ENCODE measurements at places on chromosomes 6 and 20. TPM values are rescaled to one million over a fixed set of nuclear protein-coding genes. Genes with fewer than 3 reads are reported as not detected.

The LHFPL5 gene
- not detected for total RNA-seq

The TMEM239 gene
- total RNA-seq, result not detected

The LRFN2 gene
- not detected for total RNA-seq

The GPX5 gene
- total RNA-seq, result not detected

The GMPR gene
- total RNA-seq, result 6.7 TPM

The SLC17A3 gene
- total RNA-seq, result not detected

The PPP1R14C gene
- total RNA-seq, result not detected

The THBD gene
- under 0.01 TPM for total RNA-seq

The FAM83C gene
- total RNA-seq, result not detected

The LY6G5B gene
- total RNA-seq, result 2.2 TPM

The GABRR1 gene
- not detected for total RNA-seq

The SNHG17 gene
- 6.4 TPM for total RNA-seq

The SOX18 gene
- total RNA-seq, result not detected

The BEND3 gene
- total RNA-seq, result 1.8 TPM

- no peaks in the 10 kb centered on the region for H3K4me1 ChIP-seq
- H3K4me3 ChIP-seq, result no peak overlapping the region
- H3K36me3 ChIP-seq, result no peaks in the 10 kb centered on the region
- no peaks in the 10 kb centered on the region for H3K27me3 ChIP-seq
These were observed 41.2 kb upstream of the RNF146 start for GRCh38 chr6:127225497-127225896.

GRCh38 chr6:154583546-154584188 is 73.2 kb upstream of the CNKSR3 start:
- H3K36me3 ChIP-seq, result no peaks in the 10 kb centered on the region
- DNase-seq, result no peak
- H3K27ac ChIP-seq, result no peak overlapping the region
- H3K27me3 ChIP-seq, result no peaks in the 10 kb centered on the region
- H3K4me3 ChIP-seq, result no peak overlapping the region

GRCh38 chr6:43267619-43268354 is 24.5 kb downstream of the TTBK1 start:
- H3K4me3 ChIP-seq, result no peak overlapping the region
- no peak overlapping the region for H3K27ac ChIP-seq
- peaks cover 56% of the 10 kb centered on the region for H3K27me3 ChIP-seq
- no peaks in the 10 kb centered on the region for H3K36me3 ChIP-seq

DNA sequence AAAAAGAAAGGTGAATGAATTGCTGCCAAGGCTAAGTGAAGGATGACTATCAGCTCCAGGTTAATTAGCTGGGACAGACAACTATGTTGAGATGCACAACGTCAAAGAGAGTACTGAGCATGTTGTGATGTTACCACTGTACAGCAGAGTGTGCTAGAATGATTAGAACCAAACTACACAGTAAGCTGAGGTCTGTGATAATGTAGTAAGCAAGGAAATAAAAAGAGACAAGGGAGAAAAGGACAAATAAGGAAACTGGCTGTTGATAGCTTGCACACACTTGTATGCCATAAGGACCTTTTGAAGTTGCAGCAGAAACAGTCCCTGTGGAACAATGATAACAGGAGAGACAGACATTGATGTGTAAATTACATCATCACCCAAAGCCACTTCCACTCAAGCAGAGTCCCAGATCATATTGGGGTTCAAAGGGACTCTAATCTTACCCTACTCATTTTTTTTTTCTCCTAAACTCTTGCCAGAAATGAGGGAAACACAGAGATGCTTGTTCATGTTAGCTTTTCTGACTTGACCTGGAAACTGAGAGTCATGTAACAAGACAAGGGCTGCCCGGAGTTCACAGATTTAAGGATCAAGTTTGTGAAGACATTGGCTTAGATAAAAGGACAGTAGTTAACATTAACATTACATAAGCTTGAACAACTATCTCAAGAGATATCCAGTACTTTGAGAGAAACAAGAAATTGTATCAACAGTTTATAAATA is 189.9 kb downstream of the CENPW start:
- no peak overlapping the region for H3K4me3 ChIP-seq
- H3K4me1 ChIP-seq, result no peaks in the 10 kb centered on the region
- H3K36me3 ChIP-seq, result no peaks in the 10 kb centered on the region
- DNase-seq, result no peak
- H3K27ac ChIP-seq, result no peak overlapping the region

DNA sequence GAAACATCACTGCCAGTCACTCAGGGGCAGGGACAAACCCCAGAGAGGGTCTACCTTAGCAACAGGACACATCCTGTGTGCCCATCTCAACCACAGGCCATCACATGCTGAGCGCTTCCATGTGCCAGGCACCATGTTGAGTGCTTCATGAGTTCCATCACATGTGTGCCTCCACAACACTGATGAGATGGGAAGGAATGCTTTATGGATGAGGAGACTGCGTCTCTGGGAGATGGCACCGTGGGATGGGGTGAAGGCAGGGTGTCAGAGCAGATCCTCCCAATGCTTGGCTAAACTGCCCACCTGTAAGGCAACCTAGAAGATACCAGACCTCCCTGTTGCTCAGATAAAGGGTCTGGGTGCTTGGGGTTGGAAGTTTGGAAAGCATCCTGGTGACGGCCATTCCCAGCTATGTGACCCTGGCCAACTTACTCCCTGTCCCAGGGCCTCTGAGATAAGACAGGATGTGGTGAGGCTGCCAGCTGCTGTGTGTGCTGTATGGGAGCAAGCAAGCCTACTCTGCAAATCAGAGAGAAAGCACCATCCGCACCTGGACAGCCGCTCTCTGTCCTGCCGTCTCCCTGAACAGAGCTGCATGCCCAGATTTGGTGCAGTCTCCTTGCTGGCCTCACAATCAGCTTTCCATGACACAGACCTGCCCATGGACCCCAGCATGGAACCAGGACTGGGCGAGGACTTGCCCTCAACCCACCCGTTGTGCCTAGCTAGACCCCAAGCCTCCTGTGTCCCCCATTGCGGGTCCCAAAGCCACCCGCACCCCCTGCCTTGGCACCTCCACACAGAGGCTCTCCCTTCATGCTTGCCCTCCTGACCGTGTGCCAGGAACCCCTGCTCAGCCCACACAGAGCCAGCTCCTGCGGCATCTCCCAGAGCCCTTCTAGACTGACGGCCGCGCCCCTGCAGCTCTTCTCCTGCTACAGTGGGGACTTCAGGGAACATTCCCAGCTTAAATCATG is 143.7 kb downstream of the SYNDIG1 start:
- no peaks in the 10 kb centered on the region for H3K36me3 ChIP-seq
- H3K27me3 ChIP-seq, result peaks cover 17% of the 10 kb centered on the region
- peak; percentile 8 for DNase-seq
- no peaks in the 10 kb centered on the region for H3K4me1 ChIP-seq
- no peak overlapping the region for H3K27ac ChIP-seq
- no peak overlapping the region for H3K4me3 ChIP-seq

GRCh38 chr6:77587963-77588362 is 64.9 kb upstream of the MEI4 start:
- H3K4me3 ChIP-seq, result no peak overlapping the region
- no peaks in the 10 kb centered on the region for H3K4me1 ChIP-seq
- no peak for DNase-seq
- H3K36me3 ChIP-seq, result no peaks in the 10 kb centered on the region
- H3K27me3 ChIP-seq, result no peaks in the 10 kb centered on the region
- no peak overlapping the region for H3K27ac ChIP-seq

GRCh38 chr20:43963872-43964791 is 49.5 kb downstream of the TOX2 start:
- H3K4me3 ChIP-seq, result no peak overlapping the region
- no peaks in the 10 kb centered on the region for H3K36me3 ChIP-seq
- H3K4me1 ChIP-seq, result peaks cover 11% of the 10 kb centered on the region
- DNase-seq, result peak; percentile 49

GRCh38 chr6:44051515-44051914 is 75.7 kb downstream of the MRPL14 start:
- H3K4me1 ChIP-seq, result peaks cover 56% of the 10 kb centered on the region
- no peaks in the 10 kb centered on the region for H3K27me3 ChIP-seq
- no peaks in the 10 kb centered on the region for H3K36me3 ChIP-seq
- peak; percentile 90 for DNase-seq
- H3K4me3 ChIP-seq, result no peak overlapping the region

GRCh38 chr20:34570859-34571306 is 12.4 kb downstream of the MAP1LC3A start:
- peak; percentile 81 for DNase-seq
- H3K36me3 ChIP-seq, result 0 out of 2 replicates have a peak, but pooled peaks cover 1% of the 10 kb centered on the region
- no peaks in the 10 kb centered on the region for H3K27me3 ChIP-seq
- peaks cover 3% of the 10 kb centered on the region for H3K4me1 ChIP-seq
- no peak overlapping the region for H3K4me3 ChIP-seq
- H3K27ac ChIP-seq, result no peak overlapping the region

- no peak overlapping the region for H3K4me3 ChIP-seq
- peak overlapping the region; percentile 10 for H3K27ac ChIP-seq
- peaks cover 2% of the 10 kb centered on the region for H3K4me1 ChIP-seq
- peaks cover 26% of the 10 kb centered on the region for H3K36me3 ChIP-seq
These were observed 77.6 kb downstream of the PHACTR2 start for GRCh38 chr6:143755301-143755744.

GRCh38 chr6:11493974-11494373 is 43.6 kb upstream of the TMEM170B start:
- DNase-seq, result no peak
- H3K4me1 ChIP-seq, result peaks cover 5% of the 10 kb centered on the region
- H3K4me3 ChIP-seq, result no peak overlapping the region
- H3K36me3 ChIP-seq, result no peaks in the 10 kb centered on the region
- no peaks in the 10 kb centered on the region for H3K27me3 ChIP-seq

GRCh38 chr20:33793011-33793931 is 17.9 kb upstream of the CHMP4B start:
- peak; percentile 24 for DNase-seq
- H3K27ac ChIP-seq, result no peak overlapping the region
- H3K4me3 ChIP-seq, result no peak overlapping the region
- H3K27me3 ChIP-seq, result no peaks in the 10 kb centered on the region

- H3K27ac ChIP-seq, result no peak overlapping the region
- H3K27me3 ChIP-seq, result peaks cover 10% of the 10 kb centered on the region
- H3K36me3 ChIP-seq, result no peaks in the 10 kb centered on the region
- no peak overlapping the region for H3K4me3 ChIP-seq
These were observed 28.0 kb downstream of the STX11 start for GRCh38 chr6:144178323-144178722.

- peak overlapping the region; percentile 49 for H3K4me3 ChIP-seq
- no peak overlapping the region for H3K27ac ChIP-seq
- no peaks in the 10 kb centered on the region for H3K27me3 ChIP-seq
These were observed 19.5 kb upstream of the FAM8A1 start for GRCh38 chr6:17580518-17581048.

- no peak overlapping the region for H3K27ac ChIP-seq
- H3K27me3 ChIP-seq, result peaks cover 31% of the 10 kb centered on the region
These were observed 283.8 kb downstream of the CDC5L start for GRCh38 chr6:44671333-44671732.

- H3K27me3 ChIP-seq, result no peaks in the 10 kb centered on the region
- H3K4me3 ChIP-seq, result no peak overlapping the region
- DNase-seq, result peak; percentile 49
- peak overlapping the region; percentile 95 for H3K27ac ChIP-seq
- H3K36me3 ChIP-seq, result no peaks in the 10 kb centered on the region
These were observed 84.2 kb downstream of the MRPL14 start for GRCh38 chr6:44042989-44043478.

- no peak overlapping the region for H3K4me3 ChIP-seq
- H3K4me1 ChIP-seq, result peaks cover 8% of the 10 kb centered on the region
- H3K27me3 ChIP-seq, result no peaks in the 10 kb centered on the region
- DNase-seq, result no peak
- no peak overlapping the region for H3K27ac ChIP-seq
These were observed 6.4 kb downstream of the TAB2 start for GRCh38 chr6:149323925-149324324.

- H3K4me3 ChIP-seq, result no peak overlapping the region
These were observed 1.1 kb downstream of the SLPI start for GRCh38 chr20:45253261-45253660.

DNA sequence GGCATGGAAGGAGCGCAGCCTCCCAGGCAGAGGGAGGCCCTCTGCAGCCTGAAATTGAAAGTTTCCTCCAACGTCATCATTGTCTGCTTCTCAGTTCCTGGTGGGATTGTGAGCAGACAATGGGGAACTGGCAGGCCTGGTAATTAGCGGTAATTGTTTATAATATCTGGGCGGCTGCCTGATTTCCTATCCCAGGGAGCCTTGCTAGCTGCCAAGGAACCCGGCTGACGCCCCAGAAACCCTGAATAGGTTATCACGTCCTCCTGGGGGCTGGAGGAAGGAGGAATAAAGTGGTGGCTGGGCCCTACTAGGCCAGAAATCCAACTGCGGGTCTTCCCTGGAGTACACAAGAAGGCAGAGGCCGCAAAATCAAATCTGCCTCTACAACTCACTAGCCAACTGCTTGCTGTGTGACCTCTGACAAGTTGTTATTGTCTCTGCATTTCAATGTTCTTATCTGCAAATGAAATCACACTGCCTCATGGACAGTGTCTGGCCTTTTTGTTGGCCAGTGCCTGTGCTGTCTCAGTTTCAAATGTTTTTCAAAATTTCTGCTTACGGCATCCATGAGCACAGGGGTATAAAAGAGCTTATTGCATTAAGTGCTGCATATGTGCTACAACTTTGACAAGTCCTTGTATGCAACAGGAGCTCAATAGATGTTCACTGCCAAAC is 16.9 kb downstream of the KCNK15 start:
- no peaks in the 10 kb centered on the region for H3K4me1 ChIP-seq
- DNase-seq, result no peak
- H3K36me3 ChIP-seq, result no peaks in the 10 kb centered on the region
- no peak overlapping the region for H3K27ac ChIP-seq

- H3K4me1 ChIP-seq, result no peaks in the 10 kb centered on the region
- H3K36me3 ChIP-seq, result peaks cover 40% of the 10 kb centered on the region
- H3K27ac ChIP-seq, result no peak overlapping the region
- no peaks in the 10 kb centered on the region for H3K27me3 ChIP-seq
These were observed 15.4 kb upstream of the GNRH2 start for GRCh38 chr20:3027987-3028386.

DNA sequence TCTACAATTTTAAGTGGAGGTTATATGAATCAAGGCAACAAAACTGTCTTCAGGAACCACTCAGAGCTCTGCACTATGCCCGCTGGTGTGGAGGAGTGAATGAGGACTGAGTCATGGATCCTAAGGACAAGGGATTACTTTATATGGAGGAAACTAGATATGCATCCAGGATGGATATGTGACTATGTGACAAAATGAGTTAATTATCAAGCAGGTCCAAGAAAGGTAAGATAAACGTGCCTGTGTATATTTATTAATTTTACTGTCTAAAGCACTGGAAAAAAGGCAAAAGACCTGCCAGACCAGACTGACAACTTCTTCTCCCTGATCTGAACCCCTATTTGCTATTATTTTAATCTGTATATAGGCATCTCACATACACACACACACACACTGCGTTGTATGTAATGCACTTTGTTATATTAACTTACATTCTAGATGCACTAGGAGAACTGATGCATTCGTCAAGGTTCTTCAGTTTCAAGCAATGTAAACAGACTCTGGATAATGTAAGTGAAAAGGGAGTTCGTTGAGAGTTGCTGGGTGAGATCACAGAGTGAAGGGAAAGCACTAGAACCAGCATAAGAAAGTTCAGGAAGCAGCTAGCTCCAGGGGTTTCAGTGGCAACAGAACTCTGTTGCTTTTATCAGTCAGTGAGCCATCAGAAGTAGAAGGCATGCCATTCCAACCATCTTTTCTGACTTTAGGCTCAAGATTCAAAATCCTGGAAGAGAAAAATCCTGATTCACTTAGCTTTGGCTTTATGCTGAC is 26.4 kb upstream of the ADGRG6 start:
- H3K36me3 ChIP-seq, result no peaks in the 10 kb centered on the region
- no peak overlapping the region for H3K27ac ChIP-seq
- H3K4me1 ChIP-seq, result peaks cover 6% of the 10 kb centered on the region
- DNase-seq, result peak; percentile 73
- H3K27me3 ChIP-seq, result no peaks in the 10 kb centered on the region

Measured in IMR-90 (cell line).